ENCODE measurements at places on chromosomes 5 and 9.

DNA sequence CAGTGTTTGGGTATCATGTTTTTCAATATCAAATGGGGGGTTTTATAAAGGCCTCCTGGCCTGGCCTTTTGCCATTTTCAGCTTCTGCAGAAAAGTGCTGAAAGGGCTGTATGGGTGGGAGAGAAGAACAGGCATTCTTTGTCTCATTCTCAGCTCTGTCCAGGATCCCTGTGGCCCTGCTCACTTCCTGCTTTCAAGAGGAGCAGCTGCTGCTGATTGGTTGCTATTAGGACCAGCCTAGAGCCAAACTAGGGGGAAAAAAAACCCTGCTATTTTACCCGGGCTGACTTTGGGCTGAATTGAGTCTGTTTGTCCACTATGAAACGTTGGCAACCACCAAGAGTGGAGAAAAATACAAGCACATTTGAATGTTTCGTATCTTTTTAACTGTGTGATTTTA, 117.1 kb downstream of the CMYA5 start:
- no peak for DNase-seq

DNA sequence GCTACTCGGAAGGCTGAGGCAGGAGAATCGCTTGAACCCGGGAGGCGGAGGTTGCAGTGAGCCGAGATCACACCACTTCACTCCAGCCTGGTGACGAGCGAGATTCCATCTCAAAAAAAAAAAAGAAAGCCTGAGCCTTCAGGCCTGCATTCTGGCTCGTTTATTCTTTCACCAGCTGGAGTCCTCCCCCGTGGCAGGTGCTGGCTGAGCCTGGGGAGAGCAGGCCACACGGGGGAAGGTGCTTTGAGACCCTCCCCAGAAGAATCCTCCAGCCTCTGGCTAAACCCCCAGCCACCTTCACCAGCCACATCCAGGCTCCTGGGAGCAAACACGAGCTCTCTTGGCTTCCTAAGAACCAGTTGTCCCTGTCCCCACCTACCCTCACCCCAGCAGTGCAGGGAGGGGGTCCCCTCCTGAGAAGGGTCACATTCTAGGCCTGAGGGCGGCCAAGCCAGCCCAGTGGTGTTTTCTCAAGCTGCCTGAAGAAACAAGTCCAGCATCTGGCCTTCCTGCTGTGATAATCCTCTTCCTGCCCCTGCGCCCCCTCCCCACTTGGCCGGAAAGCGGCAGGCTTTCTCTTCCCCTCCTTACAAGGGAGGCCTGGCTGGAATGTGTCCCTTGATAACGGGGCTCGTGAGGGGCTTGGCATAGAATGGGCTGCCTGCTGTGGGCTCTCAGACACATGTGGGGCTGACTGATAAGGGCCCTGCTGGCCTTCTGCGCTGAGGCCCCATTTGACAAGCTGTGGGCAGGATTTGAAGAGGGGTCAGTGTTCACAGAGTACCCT, 41.5 kb downstream of the PLPP7 start:
- peak; percentile 41 for DNase-seq

DNA sequence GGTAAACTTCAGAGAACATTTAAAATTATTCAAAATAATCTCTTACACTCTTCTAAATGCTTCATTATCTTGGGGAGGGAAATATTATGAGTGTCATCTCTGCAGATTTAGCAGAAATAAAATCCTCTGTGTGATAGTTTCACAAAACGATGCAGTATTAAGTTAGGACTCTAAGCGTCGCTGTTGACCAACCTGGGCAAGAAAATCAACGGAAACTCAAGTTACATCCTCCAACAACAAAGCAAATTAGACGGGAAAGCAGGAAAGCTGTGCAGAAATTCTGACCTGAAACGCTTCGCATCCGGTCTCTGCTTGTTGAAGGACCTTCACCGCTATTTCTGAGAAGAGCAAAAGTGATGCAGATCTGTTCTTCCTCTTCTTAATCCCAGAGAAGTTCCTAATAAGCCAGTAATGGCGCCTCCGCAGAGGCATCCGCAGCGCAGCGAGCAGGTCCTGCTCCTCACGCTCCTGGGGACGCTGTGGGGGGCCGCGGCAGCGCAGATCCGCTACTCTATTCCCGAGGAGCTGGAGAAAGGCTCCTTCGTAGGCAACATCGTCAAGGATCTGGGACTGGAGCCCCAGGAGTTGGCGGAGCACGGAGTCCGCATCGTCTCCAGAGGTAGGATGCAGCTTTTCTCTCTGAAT, at the start of gene PCDHGA6:
Gene PCDHGA6, plus strand, starts transcription at position 219 of the 645 bp plus-strand sequence. Its CDS starts 193 bp downstream, at position 412.
- no peak for DNase-seq

- no peak for DNase-seq
Observed at GRCh38 chr9:83598487-83598886, 24.5 kb upstream of the IDNK start.

DNA sequence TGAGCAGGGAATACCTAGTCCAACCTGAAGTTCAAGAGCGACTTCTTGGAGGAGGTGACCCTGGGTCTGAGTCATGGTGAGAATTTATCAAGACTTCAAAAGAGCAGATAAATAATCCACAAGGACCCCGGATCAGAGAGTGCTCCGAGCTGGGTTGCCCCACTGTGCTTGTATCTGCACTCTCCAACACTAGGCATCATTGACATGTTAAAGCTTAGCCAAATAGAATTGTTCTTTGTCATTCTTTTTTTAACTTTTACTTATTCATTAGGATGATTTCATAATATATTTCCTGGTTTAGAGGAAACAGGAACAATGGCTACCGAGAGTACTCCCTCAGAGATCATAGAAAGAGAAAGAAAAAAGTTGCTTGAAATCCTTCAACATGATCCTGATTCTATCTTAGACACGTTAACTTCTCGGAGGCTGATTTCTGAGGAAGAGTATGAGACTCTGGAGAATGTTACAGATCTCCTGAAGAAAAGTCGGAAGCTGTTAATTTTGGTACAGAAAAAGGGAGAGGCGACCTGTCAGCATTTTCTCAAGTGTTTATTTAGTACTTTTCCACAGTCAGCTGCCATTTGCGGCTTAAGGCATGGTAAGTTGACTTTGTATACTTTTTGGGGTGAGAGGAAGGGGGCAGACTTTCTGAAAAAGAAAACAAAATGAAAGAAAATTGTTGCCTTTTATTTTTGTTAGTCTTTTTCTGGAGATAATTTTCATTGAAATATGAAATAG, at the start of gene CARD6:
Gene CARD6, plus strand, starts transcription at position 300 of the 738 bp plus-strand sequence. Its CDS starts 16 bp downstream, at position 316.
- DNase-seq = peak; percentile 63

DNA sequence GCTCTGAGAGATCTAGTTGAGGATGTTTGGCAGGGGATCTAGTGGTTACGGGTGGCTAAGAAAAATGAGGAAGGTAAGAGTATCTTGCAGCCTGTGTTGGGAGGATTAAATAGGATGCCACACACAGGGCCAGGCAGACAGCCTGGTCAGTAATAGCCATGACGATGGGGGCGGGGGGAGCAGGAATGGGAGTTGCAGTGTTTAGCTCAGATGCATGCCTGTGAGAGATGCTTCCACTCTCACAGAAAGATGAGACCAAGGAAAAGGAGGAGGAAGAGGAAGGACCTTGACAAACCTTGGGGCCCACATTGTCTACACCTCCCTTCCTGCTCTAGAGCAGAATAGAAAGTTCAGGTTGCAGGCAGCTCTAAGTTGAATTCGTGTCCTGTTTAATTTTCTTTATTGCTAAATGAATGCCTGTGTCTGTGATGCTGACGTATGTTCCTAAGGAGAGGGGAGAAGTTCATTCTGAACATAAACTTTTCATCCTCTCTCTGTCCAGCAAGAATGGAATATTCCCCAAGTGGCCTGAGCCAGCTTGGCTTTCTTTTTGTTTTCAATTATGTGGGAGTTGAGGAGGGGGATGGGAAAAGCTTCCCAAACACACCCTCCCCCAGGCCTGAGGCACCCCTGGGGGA, 28.7 kb downstream of the TGFBI start:
- DNase-seq = no peak

GRCh38 chr5:20276061-20276958, 288.3 kb upstream of the CDH18 start:
- DNase-seq = no peak

DNA sequence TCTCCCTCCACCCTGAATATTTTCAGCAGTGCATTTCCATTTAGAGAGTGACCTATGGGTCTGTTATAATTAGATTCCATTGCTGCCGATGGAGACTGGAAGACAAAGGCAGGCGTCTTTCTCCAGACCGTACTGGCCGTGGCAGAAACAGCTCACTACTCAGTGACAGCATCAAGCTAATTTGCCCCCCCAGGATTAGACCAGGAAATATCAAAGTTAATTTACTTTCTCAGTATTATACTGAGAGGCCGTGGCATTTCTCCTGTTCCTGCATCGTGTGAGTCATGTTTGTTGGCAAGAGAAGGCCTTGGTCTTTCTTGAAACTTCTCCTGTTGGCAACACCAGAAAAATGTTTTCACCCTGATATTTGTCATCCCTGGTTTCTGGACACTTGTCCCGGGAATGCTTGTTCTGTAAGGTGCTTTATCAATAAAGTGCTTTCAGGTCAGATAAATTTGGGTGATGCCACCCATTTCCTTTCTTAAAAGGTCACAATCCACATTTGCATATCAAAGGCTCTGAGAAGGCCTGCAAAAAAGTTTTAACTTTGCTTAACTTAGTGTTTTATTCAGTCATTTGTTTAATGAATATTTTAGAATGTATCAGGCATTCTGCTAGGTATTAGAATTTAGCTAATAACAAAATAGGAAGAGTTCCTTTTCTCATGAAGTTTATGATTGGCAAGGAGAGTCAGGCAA, 28.4 kb downstream of the SV2C start:
- DNase-seq = no peak

GRCh38 chr5:118115791-118116190, 872.6 kb downstream of the DTWD2 start:
- DNase-seq = no peak

DNA sequence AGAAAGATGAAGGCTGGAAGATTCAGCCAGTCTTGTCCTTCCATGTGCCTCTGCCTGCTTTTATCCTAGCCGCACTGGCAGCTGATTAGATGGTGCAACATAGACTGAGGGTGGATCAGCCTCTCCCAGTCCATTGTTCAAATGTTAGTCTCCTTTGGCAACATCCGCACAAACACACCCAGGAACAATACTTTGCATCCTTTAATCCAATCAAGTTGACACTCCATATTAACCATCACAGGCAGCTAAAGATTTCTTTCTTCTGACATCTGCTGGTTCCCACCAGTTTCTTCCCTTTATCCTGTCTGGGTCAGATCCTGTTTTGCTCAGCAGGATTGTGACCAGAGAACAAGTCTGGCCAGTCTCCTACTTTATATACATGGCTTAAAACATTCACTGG, 276.5 kb upstream of the TYRP1 start:
- DNase-seq = no peak

- DNase-seq = no peak
Observed at GRCh38 chr9:126294331-126295081, 32.1 kb upstream of the MVB12B start.

- DNase-seq = peak; percentile 70
Observed at GRCh38 chr5:170420806-170421412, 31.7 kb upstream of the KCNMB1 start.

DNA sequence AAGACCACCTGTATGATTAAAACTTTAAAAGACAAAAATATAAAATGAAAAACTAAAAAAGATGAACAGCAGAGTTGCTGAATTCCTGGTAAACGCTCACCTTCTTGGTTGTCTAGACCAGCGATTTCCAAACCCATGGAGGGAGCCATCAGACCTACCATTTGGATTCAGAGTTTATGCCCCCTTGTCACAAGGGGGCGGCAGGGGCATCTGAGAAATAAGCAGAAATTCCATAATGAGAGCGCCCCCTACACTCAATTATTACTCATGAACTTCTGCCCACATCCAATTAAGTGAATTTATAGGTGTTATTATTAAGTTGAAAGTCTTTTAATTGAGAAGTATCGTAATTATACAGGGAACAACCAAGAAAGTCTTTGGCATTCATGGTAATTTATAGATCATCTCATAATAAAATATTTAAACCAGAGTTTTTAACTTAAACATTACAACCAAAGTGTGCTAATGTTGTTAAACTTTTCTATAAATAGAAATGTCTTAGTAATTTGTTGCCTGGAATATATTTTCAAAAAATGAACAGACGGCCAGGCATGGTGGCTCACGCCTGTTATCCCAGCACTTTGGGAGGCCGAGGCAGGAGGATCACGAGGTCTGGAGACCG, 35.2 kb upstream of the SPATA31C2 start:
- DNase-seq = peak; percentile 42

GRCh38 chr5:176387384-176387925, 943 bp downstream of the NOP16 start:
- DNase-seq = no peak

DNA sequence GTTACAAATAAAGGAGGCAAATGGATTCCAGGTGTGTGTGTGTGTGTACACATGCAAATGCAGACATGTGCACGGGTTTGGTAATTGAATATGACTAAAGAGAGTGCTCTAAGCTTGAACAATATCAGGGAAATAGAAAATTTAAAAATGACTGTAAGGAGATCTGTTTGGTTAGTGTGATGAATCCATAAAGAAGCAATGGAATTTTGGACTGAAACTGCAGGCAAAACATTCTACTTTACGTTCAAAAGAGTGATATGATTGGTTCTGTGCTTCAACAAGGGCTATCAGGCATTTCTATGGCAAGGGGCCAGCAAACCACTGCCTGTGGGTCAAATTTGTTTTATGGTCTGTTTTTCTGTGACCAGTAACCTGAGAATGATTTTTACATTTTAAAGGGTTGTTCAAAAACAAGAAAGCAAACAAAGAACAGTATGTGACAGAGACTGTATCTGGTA, 332.8 kb upstream of the KLF9 start:
- no peak for DNase-seq

- DNase-seq = no peak
Observed at GRCh38 chr9:18114559-18115475, 359.1 kb upstream of the ADAMTSL1 start.

DNA sequence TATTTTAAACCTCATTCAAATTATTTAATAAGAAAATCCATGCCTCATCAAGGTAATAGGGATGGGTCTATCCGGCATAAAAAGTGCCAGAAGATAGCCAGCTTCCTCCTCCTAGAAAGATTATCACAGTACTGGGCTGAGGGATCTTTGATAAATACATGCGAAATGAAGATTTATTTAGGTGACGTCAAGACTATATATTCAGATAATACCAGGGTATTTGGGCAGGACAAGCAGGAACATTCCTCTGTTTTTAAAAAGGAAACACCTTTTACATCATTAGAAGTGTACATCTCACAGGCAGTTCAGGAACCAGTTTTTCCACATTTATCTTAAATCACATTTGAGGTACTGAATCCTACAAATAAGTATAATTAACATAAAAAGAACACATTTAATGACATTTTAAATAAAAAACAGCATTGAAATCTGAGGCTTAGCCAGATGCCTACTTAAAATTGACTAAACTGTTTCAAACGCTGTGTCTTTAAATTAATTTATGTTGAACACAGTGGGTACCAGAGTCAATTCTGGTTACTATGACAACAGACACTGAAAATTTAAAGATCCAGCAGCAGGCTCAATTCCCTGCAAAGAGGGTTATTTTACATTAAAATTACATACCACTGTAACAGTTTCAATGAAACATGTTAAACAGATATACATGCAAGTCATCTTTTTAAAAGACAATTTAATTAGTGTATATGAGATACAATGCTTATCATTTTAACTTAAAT, 124.7 kb upstream of the SLCO6A1 start:
- no peak for DNase-seq

DNA sequence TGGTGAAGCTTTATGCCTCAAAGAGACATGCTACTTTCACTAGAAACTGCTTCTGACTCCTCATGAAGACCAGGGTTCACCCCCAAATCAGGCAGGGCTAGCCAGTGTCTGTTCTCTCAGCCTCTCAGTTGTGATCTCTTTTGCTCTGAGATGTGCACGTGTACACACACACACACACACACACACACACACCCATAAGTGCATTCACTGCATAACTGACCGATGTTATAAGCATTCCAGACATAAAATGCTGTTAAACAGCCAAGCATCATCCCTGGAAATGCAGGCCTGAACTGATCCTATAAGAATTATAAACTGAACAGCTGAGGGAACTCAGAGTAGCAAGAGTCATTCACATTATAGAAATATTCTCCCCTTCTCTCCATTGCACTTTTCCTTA, 85.0 kb downstream of the FSTL4 start:
- no peak for DNase-seq

Measured in glomerular endothelial cell (primary cell).